Uterus (tissue), 4 donors: ENCODE measurements at places on chromosomes 12 and 14. TPM values are rescaled to one million over a fixed set of nuclear protein-coding genes. Genes with fewer than 3 reads are reported as not detected.

The TROAP gene
- total RNA-seq = 1.8 TPM

The STYK1 gene
- 0.62 TPM for total RNA-seq

The CHGA gene
- total RNA-seq = not detected

The C1R gene
- 533 TPM for total RNA-seq

The TAS2R42 gene
- not detected for total RNA-seq

The NPAS3 gene
- total RNA-seq = 9.6 TPM

The DLK1 gene
- total RNA-seq = 2.2 TPM

The ZC2HC1C gene
- total RNA-seq = not detected

The GPR84 gene
- not detected for total RNA-seq

The NPFF gene
- not detected for total RNA-seq

The BATF gene
- total RNA-seq = 0.28 TPM

GRCh38 chr14:81450100-81450531, 50.0 kb upstream of the STON2 start:
- DNase-seq = peak; percentile 38

DNA sequence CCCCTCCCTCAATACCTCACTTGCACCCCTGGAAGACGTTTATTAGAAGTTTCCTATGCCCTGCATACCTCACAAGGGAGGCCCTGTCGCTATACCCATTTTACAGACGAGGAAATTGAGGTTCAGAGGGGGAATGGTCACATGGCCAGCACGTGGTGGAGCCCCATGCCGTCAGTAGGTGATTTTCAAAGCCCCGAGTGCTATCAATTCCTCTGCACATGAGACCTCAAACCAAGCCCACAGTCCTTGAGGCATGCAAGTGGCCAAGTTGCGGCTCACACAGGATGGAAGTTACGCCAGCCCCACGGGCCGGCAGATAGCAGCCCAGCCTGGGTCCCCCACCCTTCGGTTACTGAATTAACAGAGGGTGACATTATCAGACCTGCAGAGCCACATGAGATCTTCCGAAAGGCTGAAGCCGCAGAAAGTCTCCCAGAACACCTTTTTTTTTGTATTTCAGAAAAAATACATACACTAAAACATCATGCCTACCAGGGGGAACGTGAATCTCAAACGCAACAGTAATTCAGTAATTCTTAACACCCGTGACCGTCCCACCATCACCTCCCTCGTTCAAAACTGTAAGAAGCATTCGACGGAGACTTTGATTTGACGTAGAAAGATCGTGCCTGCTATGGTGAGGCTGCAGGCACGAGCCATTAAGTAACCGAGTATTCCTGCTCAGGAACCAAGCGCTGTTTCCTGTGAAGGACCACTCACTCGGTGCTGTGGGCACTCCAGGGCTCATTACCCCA, 129.0 kb downstream of the RFLNA start:
- no peak for DNase-seq

- no peak for DNase-seq
Observed at GRCh38 chr14:37088356-37089215, 83.8 kb downstream of the SLC25A21 start.

- no peak for DNase-seq
Observed at GRCh38 chr12:128637642-128638606, 185.8 kb downstream of the SLC15A4 start.

DNA sequence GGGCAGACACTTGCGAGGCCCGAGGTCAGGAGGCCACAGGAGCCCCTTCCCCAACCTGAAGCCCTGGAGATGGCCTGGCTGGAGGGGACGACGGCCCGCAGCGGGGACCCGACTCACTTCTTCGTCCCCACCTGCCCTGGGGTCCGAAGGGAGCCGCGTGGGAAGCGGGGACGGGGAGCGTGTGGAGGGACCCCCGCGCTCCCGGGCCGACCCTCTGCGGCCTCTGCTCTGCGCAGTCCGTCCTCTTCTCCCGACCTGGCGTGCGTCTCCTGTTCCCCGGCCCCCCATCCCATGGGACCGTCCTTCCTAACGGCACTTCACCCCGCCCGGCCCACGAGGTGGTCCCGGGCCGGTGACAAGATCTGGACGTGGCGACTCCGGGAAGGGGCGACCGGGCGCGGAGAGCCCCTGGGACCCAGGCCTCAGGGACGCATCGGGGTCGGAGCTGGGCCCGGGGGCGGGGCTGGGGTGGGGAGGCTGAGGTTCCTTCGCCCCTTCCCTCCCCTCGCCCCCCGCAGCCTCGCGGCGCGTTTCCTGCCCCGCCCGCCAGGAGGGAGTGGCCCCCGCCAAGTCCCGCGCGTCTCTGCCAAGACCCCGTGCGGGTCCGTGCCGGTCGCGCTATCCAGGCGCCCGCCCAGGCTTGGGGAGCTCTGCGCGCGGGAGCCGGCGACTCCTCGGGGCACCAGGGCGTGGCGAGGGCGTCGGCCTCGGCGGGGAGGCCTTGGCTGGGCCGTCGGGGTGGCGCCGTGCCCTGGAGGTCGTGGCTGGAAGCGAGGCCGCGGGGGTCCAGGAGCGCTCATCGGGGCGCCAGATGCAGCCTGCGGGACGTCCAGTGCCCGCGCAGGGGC, 97.1 kb downstream of the TNFAIP2 start:
- DNase-seq = no peak

DNA sequence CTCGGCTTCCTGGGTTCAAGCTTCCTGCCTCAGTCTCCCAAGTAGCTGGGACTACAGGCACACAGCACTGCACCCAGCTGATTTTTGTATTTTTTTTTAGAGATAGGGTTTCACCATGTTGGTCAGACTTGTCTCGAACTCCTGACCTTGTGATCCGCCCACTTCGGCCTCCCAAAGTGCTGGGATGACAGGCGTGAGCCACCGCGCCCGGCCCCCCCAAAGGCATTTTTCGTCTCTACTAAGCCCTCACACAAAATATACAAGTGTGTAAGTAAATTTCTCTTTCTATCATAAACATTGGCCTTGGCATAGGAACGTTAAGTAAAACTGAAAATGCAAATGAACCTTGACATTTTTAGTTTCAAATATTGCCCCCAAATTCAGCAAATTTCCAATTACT, 2.1 kb downstream of the ACAD10 start:
- DNase-seq = no peak

GRCh38 chr14:93317875-93318807, 14.7 kb downstream of the BTBD7 start:
- DNase-seq = no peak

GRCh38 chr14:33163109-33163508, 224.4 kb downstream of the NPAS3 start:
- DNase-seq = no peak

DNA sequence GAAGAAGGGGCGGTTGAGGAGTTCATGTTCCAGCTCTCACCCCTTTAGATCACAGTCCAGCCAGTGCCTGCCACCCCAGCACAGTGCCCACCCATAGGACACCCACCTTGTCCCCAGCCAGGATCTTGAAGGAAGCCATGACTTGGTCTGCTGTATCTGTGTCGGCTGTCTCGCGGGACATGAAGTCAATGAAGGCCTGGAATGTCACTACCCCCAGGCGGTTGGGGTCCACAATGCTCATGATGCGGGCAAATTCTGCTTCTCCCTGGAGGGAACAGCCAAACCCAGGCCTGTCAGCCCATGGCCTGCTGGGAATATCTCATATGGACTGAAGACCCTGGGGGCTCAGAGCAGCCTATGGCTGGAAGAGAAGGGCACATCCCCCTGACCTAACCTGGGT, 84.1 kb upstream of the ZFP36L1 start:
- DNase-seq = no peak

DNA sequence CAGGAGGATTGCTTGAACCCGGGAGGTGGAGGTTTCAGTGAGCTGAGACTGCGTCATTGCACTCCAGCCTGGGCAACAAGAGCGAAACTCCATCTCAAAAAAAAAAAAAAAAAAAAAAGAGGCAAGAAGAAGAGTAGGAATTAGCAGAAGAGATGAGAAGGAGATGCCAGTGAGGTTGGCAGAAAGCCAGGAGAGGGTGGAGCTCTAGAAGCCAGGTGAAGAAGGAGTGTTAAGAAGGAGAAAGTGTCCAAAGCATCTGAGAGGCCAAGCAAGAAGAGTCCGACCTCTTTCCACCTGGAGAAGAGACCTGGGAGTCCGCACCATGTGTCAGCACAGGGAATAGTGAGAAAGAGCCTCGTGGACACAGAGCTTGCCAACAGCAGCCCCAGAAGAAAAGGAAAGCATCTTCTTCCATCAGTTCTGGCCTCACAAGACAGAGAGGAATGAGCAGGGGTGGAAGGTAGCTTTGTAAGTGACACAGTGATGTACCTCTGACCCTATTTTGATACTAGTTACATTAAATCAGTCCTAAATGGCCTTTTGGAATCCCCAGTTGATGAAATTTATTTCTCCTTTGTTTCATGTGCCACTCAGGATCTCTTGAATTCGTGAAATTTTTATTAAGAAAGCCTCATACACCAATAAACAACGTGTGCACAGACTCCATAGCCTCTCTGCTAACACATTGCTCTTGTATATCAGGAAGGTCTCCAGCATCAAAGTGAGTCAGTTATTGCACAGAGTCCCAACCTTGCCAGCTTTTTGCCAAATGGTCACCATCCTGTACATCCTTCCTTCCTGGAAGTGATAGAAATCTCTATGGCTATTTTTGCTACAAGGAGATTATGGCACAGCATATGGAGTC, 70.6 kb downstream of the SAMD4A start:
- no peak for DNase-seq

DNA sequence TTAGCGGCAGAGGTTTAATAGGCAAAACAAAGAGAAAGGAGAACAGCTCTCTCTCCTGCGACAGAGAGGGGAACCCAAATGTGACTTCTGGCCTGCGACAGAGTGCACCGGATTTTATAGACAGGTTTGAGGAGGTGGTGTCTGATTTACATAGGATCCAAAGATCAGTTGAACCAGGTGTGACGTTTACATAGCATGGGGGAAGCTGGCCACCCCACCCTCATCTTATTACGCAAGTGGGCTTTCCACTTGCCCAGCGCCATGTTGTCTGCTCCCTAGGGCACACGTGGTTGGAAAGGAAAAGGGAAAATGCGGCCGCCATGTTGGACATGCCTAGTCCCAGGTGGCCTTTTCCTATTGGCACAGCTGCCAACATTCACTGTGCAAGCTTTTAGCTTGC, 17.4 kb downstream of the BCL2L14 start:
- no peak for DNase-seq

GRCh38 chr12:104691721-104692556, 235.2 kb downstream of the CHST11 start:
- DNase-seq = no peak

DNA sequence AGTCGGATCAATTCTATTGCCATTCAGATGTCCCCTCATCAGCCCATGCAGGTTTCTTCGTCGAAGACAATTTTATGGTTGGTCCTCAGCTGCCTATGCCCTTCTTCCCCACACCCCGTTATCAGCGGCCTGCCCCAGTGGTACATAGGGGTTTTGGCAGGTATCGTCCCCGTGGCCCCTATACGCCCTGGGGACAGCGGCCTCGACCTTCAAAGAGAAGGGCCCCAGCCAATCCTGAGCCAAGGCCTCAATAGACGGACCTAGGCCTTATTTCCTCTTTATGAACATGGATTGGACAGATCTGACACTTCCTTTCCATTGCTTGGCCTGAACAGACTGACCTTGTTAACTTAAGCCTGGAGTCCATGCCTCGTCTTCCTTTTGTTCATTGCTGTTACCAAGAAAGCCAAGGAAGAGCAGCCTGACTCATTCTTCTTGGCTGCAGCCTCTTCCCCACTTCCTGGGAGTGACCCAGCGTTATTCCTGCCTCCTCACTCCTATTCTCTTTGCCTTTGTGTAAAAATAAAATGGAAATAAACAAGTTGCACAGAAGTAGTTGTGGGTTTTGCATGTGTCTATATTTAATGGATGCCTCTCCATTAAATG, 156.5 kb upstream of the AMIGO2 start:
- peak; percentile 46 for DNase-seq

DNA sequence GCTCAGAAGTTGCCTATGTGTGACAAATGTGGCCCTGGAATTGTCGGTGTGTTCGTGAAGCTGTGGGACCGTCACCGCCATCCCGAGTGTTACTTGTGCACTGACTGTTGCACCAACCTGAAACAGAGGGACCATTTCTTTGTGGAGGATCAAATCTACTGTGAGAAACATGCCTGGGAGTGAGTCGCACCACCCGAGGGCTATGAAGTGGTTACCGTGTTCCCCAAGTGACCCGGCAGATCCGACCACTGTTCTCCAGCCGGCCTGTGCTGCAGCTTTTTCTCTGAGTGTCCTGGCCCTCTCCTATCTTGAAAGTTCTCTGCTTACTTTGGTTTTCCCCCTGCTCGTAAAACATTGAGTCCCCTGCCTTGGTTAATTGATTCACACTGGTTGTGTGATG, 65.3 kb downstream of the VCPKMT start:
- DNase-seq = no peak

GRCh38 chr12:125387206-125387605, 322.0 kb downstream of the AACS start:
- no peak for DNase-seq

- DNase-seq = no peak
Observed at GRCh38 chr12:23001487-23001886, 376.5 kb downstream of the ETNK1 start.

DNA sequence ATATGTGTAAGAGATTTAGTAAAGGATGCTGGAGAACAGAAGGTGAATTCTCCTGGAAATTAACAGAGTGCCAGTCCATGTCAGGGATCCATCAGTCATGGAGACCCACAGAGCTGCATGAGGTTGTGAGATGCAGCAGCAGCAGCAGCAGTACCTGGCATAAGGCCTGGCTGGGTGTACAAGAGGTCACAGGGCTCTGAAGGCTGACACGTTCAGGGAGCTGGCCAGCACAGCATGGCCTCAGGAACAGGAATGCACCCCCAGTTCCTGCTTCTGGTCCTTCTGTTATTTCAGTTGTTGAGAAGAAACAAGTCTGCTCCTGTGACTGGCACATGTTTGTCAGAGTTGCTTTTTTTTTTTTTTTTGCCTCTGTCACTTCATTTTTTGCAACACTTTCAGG, 210.8 kb downstream of the CNTN1 start:
- DNase-seq = no peak

GRCh38 chr14:28375295-28375694, 391.3 kb upstream of the FOXG1 start:
- no peak for DNase-seq

- no peak for DNase-seq
Observed at GRCh38 chr12:122609732-122610131, 82.7 kb downstream of the KNTC1 start.

- DNase-seq = no peak
Observed at GRCh38 chr12:6774499-6775062, 2.3 kb downstream of the LAG3 start.

- DNase-seq = no peak
Observed at GRCh38 chr12:65930114-65930828, 106.0 kb downstream of the HMGA2 start.

GRCh38 chr14:20441461-20441860, 5.5 kb upstream of the KLHL33 start:
- no peak for DNase-seq
